ENCODE measurements at places on chromosomes 1 and 21.

- H3K36me3 ChIP-seq: no peaks in the 10 kb centered on the region
- no peak overlapping the region for H3K27ac ChIP-seq
- no peak overlapping the region for H3K4me3 ChIP-seq
- H3K4me1 ChIP-seq: no peaks in the 10 kb centered on the region
Observed at GRCh38 chr21:45416620-45417019, 11.7 kb downstream of the COL18A1 start.

- no peaks in the 10 kb centered on the region for H3K4me1 ChIP-seq
- DNase-seq: no peak
- H3K4me3 ChIP-seq: no peak overlapping the region
- no peak overlapping the region for H3K27ac ChIP-seq
- no peaks in the 10 kb centered on the region for H3K36me3 ChIP-seq
- peaks cover 8% of the 10 kb centered on the region for H3K27me3 ChIP-seq
Observed at GRCh38 chr1:57908147-57908890, 484.5 kb upstream of the DAB1 start.

DNA sequence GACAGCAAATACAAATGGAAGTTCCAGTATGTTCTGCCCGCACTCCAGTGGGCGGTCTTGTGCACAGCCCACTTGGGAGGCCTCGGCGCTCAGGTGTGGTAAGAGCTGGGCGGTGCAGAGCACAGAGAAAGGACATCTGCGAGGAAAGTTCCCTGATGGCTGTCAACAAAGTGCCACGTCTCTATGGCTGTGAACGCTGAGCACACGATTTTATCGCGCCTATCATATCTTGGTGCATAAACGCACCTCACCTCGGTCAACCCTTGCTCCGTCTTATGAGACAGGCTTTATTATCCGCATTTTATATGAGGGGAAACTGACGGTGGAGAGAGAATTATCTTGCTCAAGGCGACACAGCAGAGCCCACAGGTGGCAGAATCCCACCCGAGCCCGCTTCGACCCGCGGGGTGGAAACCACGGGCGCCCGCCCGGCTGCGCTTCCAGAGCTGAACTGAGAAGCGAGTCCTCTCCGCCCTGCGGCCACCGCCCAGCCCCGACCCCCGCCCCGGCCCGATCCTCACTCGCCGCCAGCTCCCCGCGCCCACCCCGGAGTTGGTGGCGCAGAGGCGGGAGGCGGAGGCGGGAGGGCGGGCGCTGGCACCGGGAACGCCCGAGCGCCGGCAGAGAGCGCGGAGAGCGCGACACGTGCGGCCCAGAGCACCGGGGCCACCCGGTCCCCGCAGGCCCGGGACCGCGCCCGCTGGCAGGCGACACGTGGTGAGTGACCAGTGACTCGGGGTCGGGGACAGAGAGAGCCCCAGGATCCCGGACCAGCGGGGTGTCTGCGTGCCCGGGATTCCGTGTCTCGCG is at the start of gene IL12RB2:
Gene IL12RB2 (plus strand): TSS at position 623 of the 810 bp plus-strand sequence. CDS start 12,496 bp downstream, outside the sequence.
- H3K4me1 ChIP-seq: peaks cover 10% of the 10 kb centered on the region
- DNase-seq: peak; percentile 18
- peak within 1 kb of the TSS; percentile 82 for H3K27ac ChIP-seq
- H3K36me3 ChIP-seq: no peaks in the 10 kb centered on the region
- H3K4me3 ChIP-seq: peak within 1 kb of the TSS; percentile 76
- H3K27me3 ChIP-seq: peaks cover 8% of the 10 kb centered on the region

GRCh38 chr1:67740543-67740942 is 55.5 kb downstream of the GADD45A start:
- no peak for DNase-seq
- H3K27me3 ChIP-seq: peaks cover 16% of the 10 kb centered on the region
- H3K36me3 ChIP-seq: no peaks in the 10 kb centered on the region
- no peak overlapping the region for H3K4me3 ChIP-seq
- peaks cover 8% of the 10 kb centered on the region for H3K4me1 ChIP-seq
- no peak overlapping the region for H3K27ac ChIP-seq

DNA sequence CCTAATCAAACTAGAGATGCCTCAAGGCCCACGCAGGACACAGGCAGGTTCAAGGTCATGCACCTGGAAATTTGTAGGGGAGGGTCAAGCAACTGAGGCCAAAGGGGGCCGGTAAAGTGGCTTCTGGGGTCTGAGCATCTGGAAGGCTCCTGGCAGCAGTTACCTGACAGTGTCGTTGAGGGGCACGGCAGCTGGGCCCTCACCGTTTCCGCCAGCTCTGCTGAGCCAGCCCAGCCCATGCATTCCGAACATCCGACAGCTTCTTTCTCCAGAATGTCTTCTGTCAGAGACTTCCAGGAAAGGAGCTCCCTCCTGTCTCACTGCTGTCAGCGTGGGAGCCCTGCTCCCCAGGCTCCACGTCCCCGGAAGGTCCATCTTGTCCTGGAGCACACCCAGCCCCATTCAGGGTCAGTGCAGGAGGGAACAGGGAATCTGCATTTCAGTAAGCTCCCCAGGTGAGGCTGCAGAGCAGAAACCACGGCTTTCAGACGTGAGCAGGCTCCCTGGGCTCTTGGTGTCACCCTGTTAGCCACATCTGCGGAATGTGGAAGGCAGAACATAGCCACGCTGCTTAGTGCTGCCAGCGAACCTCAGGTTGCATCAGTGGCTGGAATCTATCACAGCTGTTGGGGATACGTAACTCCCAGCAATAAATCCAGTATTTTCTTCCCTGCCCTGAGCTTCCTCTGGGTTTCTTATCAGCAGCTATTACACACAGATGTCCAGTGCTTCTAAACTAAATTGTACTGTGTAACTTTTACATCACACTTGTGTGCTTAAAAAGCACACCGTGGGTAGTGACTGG is 36.3 kb upstream of the FAM3B start:
- H3K4me3 ChIP-seq: no peak overlapping the region
- no peaks in the 10 kb centered on the region for H3K36me3 ChIP-seq
- H3K27ac ChIP-seq: no peak overlapping the region

- H3K27me3 ChIP-seq: peaks cover 34% of the 10 kb centered on the region
- no peak overlapping the region for H3K27ac ChIP-seq
- H3K36me3 ChIP-seq: no peaks in the 10 kb centered on the region
- no peak overlapping the region for H3K4me3 ChIP-seq
- DNase-seq: no peak
Observed at GRCh38 chr1:184330875-184331274, 56.0 kb upstream of the C1orf21 start.

GRCh38 chr1:16374266-16374665 is 7.2 kb downstream of the SZRD1 start:
- H3K4me1 ChIP-seq: peaks cover 66% of the 10 kb centered on the region
- DNase-seq: no peak
- peaks cover 56% of the 10 kb centered on the region for H3K36me3 ChIP-seq
- H3K27me3 ChIP-seq: no peaks in the 10 kb centered on the region
- H3K4me3 ChIP-seq: no peak overlapping the region
- H3K27ac ChIP-seq: peak overlapping the region; percentile 57

- DNase-seq: no peak
- no peak overlapping the region for H3K4me3 ChIP-seq
- no peak overlapping the region for H3K27ac ChIP-seq
- peaks cover 6% of the 10 kb centered on the region for H3K4me1 ChIP-seq
Observed at GRCh38 chr1:41385398-41386195, 24.4 kb downstream of the FOXO6 start.

All from effector memory CD8-positive, alpha-beta T cell (primary cell).